ENCODE measurements at places on chromosomes 6 and 20.

DNA sequence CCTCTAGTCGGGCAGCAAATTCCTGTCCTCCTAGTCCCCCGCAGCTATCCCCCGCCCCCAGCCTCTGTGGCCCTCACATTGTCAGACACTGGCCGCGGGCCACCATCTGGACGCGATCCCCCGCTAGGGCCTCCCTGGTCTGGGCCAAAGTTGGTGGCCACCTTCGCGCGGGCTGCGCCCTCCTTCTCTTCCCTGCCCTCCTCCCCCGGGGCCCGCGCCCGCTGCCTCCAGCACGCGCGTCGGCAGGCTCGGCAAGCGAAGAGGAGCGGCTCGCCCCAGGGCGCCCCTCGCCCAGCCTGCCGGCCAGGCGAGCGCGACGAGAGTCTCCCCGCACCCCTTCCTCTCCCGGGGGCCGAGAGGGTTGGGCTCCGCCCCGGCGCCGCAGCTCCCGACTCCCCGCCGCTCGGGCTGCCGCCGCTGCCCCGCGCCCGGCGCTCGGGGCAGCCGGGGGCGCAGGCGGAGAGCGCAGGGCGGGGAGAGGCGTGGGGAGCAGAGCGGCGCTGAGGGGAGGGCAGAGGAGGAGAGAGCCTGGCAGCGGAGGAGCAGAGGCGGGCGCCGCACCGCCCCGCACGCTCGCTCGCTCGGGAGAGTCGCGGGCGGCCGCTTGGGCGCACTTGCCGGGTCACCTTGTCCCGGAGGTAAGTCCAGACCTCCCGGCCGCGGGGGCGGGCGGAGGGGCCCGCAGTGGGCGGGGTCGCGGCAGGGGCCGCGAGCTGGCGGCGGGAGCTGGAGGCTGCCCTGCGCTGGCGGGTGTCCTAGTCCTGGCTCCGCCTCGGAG, at the start of gene SYNDIG1:
Gene SYNDIG1 (plus strand): TSS at position 514 of the 778 bp plus-strand sequence. CDS start 73,469 bp downstream, outside the sequence.
- peak; percentile 47 for DNase-seq

- no peak for DNase-seq
These were observed 26.5 kb downstream of the FAM229B start for GRCh38 chr6:112113918-112114317.

DNA sequence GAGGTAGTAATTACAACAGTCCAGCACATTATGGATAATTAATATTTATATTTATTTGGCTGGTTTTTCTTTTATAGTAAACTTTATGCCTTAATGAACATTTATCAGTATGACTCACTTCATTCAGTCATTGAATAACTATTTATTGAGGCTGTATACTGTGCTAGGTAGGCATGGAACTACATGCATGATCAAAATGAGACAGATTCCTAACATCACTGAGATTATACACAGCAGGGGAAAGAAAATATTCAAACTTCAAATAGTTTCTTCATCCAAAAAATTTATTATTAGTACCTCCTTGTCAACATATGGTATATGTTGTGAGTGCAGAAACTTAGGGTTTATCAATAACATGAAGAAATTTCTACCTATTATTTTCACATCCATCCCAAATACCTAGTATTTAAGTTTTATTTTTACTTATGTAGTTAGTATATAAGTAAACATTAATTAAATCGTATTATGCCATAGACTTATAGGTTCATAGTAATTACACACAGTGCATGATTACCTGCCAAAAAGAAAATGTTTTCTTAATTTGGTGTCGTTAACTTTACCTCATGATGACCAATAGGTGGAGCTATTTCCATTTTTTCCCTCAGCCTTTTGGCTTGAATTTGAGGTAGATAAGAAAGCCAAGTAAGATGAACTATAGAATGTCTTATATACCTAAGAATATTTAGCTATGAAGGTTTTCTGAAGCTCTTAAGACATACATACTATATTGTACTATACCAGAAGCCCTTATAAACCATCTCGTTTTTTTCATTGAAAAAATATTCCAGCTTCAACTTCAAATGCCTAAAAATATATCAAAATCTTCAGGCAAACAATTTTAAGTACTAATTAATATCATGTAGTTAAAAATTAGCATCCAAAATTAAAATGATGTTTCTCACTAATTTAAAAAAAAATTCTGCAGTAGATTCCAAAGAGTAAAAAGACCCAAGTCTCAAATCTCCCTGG, 12.5 kb upstream of the TMEM30A start:
- peak; percentile 71 for DNase-seq

DNA sequence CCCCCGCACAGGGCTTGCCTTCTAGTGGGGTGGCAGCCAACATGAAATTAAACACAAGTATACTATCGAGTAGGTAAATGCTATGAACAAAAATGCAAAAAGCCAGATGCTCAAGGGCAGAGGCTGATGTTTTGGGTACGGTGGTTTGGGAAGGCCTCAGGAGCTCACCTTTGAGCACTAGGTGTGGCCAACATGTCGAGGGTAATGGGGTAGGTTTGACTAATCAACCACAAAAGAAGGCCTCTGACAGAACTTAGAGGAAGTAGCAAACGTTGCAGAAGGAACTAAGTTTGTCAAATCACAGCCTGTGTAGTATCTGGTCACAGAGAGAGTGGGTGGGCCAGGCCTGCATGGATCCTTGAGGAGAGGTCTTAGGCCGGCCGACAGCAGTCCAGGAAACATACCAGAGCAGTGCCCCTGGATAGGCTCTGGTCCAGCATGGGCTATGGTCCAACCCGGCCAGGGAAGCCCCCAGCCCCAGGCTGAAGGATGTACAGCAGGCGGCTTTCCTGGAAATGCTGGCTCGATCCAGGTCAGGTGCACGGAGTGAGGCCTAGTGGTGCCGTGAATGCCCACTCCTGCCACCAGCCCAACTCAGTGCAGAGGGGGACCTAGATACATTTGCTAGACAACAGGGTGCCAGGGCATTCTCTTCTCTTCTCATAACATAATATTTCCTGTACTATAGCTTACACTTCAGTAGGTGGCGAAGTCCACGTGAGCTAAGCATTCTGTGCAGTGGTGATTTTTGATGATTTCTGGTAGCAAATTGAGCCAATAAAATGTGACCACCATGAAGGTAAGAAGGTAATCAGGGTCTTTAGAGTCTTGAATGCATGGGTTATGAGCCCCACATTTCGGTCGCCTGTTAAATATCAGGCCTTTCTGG, 56.3 kb upstream of the CD93 start:
- no peak for DNase-seq

- no peak for DNase-seq
These were observed 1.9 kb downstream of the MRAP2 start for GRCh38 chr6:84035484-84035883.

DNA sequence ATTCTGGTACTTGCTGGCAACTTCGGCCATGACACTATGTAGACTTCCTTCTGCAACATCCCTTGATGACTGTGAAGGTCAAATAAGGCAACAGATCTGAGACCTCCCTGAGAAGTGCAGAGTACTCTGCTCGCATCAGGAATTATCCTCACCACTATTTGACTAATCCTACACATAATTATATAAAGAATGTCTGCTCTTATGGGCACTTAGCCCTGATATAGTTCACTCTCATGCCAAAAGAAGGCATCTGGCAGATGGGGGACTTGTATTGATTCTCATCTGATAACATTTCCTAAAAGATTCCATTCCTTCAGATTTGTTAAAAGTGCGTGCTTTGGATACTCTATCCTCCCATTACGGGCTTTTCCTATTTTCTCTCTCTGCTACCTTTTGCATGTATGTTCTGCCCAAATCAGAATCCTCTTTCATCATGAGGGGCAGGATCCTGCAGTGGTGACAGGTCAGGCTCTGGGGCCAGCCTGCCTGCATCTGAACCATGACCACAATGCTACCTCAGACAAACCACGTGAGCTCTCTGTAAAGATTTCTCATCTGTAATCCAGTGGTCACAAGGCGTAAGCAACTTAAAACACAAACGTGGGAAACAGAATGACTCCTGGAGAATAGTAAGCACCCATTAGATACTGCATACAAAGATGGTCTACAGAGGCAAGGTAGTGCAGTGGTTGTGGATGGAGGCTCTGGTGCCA, 134.0 kb downstream of the GJA10 start:
- DNase-seq = peak; percentile 57

- peak; percentile 33 for DNase-seq
These were observed 2.3 kb downstream of the PLAGL2 start for GRCh38 chr20:32205110-32205842.

- DNase-seq = peak; percentile 81
These were observed 118.7 kb upstream of the RIPOR2 start for GRCh38 chr6:25054469-25054868.

- DNase-seq = peak; percentile 73
These were observed 577.4 kb downstream of the HTR1B start for GRCh38 chr6:76885861-76886301.

- DNase-seq = no peak
These were observed 844 bp downstream of the WFDC2 start for GRCh38 chr20:45470262-45470931.

- DNase-seq = peak; percentile 61
These were observed 18.0 kb downstream of the BAG2 start for GRCh38 chr6:57190140-57190539.

Measured in fibroblast of skin of right biceps (primary cell).